ENCODE measurements at places on chromosomes 5 and 9.

DNA sequence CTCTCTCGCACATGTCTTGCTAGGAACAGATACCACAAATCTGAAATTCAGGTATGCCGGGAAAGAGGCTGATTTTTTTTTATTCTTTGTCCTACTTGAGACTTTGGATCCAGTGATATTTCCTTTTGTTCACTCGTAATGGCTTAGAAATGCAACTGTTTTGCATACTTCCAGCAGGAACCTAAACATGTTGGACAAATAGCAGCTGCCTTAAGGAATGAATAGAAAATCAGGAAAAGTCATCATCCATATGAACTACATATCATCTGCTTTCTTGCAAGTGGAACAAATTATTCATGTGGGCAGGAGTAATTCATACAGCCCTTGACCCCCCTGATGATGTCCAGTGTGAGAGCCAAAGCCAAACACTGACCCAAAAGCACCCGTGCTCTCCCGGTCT is 17.4 kb downstream of the TTC39B start:
- no peak for DNase-seq

DNA sequence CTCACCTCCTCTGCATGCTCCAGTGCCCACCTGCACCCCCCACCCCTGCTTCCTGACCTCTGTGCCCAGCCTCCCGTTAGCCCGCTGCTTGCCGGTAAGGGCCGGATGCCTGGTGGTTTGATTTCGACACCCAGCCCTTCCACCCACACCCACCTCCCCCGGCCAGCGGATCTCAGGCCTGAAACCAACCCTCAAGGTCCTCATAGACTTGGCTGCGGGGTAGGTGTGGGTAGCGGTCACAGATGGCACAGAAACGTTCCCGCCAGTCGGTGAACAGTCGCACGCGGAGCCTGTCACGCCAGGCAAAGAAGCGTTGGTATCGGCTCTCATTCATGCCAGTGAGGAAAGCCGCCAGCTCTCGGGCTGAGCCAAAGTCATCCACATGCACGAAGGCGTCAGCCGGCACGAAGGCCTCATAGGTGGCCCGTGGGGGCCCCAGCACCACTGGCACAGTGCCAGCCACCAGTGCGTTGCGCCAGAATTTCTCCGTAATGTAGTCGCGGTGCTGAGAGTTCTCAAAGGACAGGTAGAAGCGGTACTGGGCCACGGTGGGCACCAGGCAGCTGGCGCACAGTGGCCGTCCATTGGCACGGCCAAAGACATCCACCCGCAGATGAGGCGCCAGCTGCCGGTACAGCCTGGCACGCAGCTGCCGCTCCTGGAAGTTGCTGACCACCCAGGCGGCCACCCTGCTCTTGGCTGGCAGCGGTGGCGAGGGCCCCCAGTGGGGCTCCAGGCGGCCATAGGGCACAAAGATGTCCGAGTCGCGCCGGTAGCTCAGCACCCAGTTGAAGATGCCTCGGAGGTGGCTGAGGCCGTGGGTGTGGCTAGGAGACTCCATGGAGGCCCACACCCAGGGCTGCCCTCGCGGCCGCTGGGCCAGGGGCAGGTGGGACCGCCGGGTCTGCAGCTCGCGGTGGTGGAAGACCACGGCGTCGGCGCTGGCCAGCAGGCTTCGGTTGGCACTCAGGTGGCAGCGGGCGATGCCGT is 1.1 kb downstream of the FUT7 start:
- DNase-seq = no peak

GRCh38 chr9:99438596-99438995 is 216.5 kb downstream of the SEC61B start:
- DNase-seq = no peak

- no peak for DNase-seq
Observed at GRCh38 chr9:5479994-5480694, 29.8 kb downstream of the CD274 start.

DNA sequence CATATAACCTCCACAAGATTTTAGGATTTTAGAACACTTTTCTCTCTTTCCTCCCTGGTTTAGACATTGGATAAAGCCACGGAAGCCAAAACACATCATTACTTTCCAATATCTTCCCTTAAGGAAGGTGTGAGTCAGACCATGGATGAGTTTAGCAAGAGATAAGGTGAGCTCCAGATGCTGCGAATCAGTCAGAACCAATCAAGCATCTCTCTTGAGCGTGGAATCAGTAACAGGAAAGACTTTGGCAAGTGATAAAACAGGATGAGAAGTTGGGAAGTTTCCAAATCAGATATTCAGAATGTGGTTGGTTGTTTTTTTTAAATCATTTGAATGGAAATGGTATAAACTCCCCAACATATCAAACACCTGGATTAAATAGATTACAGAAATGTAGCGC is 397.8 kb downstream of the EFNA5 start:
- DNase-seq = no peak

DNA sequence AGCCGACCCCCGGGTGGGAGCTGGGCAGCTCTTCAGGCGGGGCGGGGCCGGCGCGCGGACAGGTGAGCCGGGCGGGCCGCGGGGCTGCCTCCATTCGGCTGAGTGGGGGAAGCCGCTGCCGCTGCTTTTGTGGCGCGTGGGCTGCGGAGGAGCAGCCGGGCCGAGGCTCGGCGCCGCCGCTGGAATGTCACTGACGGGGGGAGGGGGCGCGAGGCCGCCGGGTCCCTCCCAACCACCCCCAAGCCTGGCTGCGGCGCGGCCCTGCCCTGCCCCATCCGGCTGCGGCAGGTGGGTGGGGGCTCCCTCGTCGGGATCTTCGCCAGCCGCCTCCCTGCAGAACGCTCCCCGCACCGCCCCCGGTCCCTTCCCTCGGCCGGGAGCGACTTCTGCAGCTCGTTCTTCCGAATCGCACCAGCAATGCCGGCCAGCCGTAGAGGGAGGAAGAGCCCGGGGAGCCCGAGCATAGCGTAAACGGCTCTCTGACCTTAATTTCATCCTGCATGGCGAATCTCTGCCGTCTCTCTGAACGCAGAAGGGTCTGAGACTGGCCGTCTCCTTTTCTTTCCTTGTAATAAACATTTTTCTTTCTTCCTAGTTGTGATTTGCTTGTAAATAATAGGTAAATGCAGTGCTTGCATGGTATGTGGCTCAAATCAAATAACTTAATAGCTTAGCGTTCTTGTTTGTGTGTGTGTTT is 505 bp downstream of the SPTAN1 start:
- DNase-seq = peak; percentile 43

DNA sequence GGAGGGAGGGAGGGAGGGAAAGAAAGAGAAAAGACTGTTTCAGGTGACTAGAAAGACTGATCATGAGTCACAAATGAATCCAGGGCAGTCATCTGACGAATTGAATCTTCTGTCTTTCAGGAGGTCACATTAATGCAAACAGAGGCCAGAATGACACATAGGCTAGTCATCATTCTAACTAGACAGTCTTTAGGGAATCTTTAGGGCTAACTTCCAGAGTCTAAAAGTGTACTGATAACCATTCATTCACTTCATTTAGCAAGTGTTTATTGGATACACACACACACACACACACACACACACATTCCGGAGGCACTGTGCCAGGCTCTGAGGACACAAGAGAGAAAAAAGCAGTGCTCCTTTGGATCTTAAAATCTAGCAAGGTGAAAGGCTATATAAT is 156.7 kb downstream of the EBF1 start:
- DNase-seq = no peak

DNA sequence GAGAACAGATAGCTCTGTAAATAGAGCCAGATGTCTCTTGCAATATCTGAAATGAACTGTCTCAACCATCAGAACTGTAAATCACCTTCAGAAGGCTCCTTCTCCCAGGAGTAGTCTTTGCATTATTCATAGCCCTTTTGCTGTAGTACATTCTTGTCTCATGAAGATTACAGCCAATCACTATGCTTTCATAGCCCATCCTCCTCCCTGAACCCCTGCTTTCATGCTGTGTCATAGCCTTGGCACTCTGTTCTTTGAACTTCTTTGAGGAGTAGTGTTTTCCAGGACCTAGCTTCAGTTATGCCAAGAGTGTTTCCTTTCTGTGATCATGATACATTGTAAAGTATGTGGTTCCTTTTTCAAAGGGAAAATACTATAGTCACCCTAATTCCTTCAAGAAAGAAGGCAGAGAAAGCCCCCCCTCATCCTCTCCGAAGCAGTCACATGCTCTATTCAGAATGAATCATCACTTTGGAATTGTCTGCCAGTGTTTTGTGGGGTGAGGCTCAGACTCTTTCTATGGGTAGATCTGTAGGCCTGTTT is 61.1 kb downstream of the GRIA1 start:
- DNase-seq = no peak

GRCh38 chr9:93818827-93819472 is 136.2 kb downstream of the BARX1 start:
- no peak for DNase-seq

DNA sequence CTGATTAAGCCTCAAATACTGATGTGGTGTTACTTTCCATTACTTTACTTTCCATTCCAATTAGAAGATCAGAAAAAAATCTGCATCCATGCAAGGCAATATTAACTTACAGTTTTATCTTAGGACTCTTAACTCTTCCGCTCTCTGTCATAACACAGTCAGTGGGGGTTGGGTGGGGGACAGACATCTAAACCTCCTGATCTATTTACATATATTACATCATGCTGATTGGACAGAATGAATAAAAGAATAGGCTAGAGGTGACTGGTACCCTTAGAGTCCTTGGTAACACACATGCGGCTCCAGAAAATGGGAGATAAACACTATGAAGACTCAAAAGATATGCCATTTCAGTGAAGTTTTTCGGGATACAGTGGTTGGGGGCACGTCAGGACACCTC is 27.6 kb downstream of the RAPGEF6 start:
- no peak for DNase-seq

GRCh38 chr5:89407054-89407453 is 524.1 kb upstream of the MEF2C start:
- no peak for DNase-seq

DNA sequence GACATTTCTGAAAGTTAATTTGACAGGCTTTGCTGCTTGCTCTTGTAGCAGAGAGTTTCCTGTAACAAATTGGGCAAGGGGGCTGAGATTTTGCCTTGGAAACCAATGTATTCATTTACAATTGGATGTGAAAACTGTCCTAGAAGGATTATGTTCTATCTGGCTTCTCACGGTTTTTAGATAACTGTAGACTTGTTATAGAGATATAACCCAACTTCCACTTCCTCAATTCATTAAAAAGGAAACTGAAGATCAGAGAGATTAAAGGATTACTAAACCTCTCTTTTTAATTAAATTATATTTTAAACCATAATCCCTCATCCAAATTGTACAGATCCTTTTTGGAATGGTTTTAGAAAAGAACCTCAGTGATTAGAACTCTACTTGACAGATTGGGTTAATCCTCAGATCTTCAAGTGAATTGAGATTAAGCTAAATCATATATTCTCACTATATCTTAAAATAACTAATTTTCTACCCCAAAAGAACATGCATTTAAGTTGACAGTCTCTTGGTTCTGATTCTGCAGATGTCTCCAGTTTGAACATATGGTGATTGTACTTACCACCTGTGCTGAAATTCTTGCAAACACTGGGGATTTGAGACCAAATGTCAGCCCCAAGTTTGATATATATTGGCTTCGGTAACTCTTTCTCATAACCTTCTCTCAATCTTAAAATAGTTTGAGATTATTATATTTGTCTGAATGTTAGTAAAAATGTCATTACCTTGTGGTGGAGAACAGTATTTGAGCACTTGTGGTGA is 130.1 kb upstream of the C9orf72 start:
- DNase-seq = no peak
